Stimulated activated CD8-positive, alpha-beta memory T cell treated with anti-CD3 and anti-CD28 coated beads, Interleukin-2, amount 100 ng/mL, for 1 hour (primary cell): ENCODE measurements at places on chromosomes 2 and 18.

DNA sequence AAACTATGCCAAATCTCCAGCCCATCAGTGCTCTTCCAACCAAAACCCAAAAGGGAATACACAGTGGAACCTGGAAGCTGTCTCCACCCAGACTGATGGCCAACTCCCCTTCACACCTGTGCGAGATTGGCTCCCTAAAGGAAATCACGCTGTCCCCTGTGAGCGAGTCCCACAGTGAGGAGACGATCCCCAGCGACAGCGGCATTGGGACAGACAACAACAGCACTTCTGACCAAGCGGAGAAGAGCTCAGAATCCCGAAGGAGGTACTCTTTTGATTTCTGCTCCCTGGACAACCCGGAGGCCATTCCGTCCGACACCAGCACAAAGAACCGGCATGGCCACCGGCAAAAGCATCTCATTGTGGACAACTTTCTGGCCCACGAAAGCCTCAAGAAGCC lies 271.1 kb downstream of the SETBP1 start:
- no peak for DNase-seq

DNA sequence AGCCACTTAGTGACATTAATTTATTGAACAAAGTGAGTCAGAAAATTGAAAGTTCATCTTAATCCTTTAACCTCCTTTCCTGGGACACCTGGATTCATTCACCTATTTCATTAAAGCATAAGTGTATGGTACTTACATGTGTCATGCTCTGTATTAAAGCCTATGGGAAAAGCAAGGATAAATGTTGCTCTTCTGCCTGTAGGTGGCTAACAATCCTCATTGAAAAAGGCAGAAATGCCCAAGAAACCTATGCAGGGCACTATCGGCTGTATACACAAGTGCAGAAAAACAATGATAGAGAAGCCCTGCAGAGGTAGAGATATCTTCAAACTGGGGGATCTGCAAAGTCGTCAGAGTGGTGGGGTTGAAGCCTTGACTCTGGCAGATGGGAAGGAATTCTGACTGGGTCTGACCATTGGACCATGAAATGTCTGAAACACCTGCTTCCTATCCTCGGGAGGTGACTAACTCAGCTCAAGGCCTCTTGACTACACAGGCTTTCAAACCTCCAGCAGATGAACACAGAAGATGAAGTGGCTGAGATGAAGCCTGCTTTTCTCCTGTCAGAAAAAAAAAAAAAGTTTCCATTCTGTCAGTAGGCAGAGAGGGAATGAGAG lies 83.1 kb downstream of the DCC start:
- no peak for DNase-seq

GRCh38 chr2:178273787-178274360 lies 79.6 kb downstream of the OSBPL6 start:
- no peak for DNase-seq

GRCh38 chr2:209875270-209875669 lies 103.6 kb downstream of the UNC80 start:
- no peak for DNase-seq

- DNase-seq = no peak
These were observed 27.7 kb downstream of the TSN start for GRCh38 chr2:121783180-121783579.

DNA sequence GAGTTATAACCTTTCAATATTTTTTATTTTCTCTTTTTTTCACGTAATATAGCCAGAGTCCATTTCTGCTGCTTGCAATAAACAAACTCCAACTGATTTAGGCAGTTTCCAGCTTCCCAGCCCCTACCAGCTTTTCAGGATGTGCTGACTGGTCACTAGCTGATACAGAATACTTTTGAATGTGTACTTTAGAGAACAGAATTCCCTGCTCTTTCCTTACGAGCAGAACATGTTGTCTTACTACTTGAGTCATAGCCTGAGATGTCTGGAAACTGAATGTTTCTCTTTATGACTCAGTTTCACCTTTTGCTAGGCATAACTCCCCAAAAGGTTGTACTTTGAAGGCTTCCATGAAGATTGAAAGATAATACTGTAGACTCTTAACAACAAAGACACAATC lies 44.5 kb upstream of the KCNE4 start:
- DNase-seq = no peak

- DNase-seq = no peak
These were observed 1.1 kb upstream of the TET3 start for GRCh38 chr2:73983322-73984202.

GRCh38 chr2:109200616-109201464 lies 71.8 kb downstream of the SH3RF3 start:
- DNase-seq = no peak

- DNase-seq = no peak
These were observed 167.6 kb upstream of the CTAGE1 start for GRCh38 chr18:22585333-22585732.

DNA sequence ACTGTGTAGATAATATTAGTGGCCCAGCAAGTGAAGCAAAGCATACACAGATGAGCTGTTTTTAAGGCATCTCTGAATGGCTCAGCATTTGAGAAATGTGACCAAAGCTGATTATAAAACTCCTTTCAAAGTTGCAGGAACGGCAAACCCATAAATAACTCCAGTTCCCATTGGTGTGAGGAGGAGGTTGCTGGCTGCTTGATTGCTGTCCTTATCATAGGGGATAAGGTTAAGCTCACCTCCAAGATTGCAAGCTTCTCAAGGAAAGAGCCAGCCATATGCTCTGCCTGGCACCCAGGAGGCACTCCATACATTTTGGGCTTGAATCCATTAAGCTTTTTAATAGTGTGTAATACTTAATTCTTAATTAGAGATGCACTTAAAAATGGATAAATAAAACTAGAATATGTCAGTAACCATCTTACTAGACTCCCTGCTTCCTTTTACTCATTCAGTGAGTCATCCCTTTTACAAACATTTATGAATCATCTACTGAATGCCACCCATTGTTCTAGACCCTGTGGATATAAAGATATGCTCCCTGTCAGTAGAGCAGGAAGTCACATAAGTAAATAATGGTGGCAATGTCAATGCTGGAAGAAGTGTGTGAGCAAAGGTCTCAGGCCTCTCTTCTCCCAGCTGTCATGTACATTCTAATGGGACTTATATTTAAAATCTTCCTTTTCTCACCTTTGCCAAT lies 99.3 kb downstream of the SPATS2L start:
- DNase-seq = no peak

GRCh38 chr2:66872081-66872985 lies 437.4 kb downstream of the MEIS1 start:
- no peak for DNase-seq

DNA sequence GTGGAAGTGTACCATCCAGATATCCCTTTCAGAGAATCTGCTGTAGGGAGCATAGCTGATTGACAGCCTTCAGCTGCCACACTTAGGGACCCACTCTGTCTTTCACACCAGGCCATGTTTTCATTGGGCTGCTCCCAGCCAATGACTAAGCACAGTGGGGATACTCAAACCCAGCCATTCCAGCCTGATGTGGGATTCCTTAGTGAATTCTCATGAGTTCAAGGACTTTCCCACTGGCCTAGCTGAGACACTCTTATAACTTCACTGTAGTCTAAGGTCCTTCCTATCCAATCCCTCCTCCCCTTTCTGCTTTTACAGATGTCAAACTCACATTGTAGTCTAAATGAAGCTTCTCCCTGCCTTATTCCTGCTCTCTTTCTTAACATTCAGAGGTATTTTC lies 201.2 kb downstream of the PIK3C3 start:
- no peak for DNase-seq

- no peak for DNase-seq
These were observed 68.0 kb upstream of the ZNF236 start for GRCh38 chr18:76754351-76754750.

DNA sequence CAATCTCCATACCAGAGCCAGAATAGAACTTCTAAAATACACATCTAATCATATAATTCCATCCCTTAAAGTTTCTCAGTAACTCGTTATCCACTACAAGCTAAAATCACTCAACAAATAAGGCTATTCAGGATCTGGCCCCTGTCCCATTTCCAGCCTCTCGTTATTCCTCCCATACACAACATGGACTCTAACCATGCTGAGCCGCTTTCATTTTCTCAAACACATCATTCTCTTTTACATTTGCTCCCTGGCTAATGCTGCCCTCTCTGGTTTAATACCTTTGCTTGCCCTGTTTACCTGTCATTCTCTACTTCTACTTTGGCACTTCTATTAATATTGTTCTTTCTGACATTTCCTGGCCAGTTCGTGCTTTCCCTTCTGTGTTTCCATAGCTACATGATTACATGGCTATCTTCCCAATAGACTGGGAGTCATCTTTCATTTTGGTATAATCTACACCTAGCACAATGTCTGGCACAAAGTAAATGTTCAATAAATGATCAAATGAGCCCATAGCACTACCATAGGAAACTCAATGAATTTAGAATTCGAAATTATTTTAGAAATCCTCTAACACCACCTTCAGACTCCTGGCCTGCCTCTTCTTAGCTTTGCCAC lies 163.6 kb upstream of the VRK2 start:
- no peak for DNase-seq

DNA sequence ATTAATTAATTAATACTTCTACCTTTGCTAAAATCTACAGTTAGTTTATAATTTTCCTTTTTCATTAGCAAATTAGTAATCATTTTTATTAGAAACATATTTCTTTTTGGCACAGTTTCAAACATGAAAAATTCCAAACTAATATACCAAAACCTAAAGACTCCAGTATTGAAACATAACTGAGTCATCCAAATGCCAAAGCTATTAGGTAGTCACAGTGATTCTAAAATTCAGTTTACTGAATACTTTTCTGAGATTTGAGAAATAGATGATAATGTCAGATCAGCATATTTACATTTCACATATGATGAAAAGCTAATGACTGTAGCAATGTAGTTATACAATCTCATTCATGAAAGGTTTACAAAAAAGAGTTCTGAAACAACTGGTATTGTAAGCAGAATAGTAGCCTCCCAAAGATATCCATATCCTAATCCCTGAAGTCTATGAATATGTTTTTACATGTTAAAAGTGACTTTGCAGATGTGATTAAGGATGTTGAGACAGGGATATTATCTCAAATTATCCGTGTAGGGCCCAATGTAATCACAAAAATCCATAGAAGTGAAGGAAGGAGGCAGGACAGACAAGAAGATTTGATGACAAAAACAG lies 680.2 kb upstream of the CHAC2 start:
- DNase-seq = no peak

DNA sequence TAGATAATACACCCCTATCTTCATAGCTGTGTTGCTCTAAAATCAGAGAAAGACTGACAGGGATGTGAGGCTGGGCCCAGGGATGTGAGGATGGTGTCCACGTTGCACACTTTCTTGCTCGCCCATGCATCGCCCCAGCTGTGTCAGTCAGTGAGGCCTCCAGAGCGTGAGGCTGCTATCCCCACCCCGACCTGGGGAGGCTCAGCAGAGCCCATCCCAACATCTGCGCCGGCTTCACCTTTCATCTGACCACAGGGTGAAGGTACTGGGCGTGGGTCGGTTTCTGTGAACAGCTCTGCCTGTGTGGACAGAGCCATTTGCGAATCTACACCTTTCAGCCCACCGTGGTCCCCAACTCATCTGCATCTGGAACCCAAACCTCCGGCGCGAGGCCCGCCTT lies 255.7 kb downstream of the HDAC4 start:
- DNase-seq = no peak

- DNase-seq = no peak
These were observed 72.2 kb upstream of the CHRNA1 start for GRCh38 chr2:174836377-174836994.

- DNase-seq = no peak
These were observed 44.9 kb upstream of the YWHAQ start for GRCh38 chr2:9675415-9676351.

GRCh38 chr2:100820523-100821254 lies 750 bp downstream of the NPAS2 start:
- DNase-seq = no peak
